ENCODE measurements at places on chromosomes 16 and 17. TPM values are rescaled to one million over a fixed set of nuclear protein-coding genes. Genes with fewer than 3 reads are reported as not detected.

The SCGB1C2 gene
- not detected for polyA plus RNA-seq

The KRT31 gene
- polyA plus RNA-seq, result not detected

DNA sequence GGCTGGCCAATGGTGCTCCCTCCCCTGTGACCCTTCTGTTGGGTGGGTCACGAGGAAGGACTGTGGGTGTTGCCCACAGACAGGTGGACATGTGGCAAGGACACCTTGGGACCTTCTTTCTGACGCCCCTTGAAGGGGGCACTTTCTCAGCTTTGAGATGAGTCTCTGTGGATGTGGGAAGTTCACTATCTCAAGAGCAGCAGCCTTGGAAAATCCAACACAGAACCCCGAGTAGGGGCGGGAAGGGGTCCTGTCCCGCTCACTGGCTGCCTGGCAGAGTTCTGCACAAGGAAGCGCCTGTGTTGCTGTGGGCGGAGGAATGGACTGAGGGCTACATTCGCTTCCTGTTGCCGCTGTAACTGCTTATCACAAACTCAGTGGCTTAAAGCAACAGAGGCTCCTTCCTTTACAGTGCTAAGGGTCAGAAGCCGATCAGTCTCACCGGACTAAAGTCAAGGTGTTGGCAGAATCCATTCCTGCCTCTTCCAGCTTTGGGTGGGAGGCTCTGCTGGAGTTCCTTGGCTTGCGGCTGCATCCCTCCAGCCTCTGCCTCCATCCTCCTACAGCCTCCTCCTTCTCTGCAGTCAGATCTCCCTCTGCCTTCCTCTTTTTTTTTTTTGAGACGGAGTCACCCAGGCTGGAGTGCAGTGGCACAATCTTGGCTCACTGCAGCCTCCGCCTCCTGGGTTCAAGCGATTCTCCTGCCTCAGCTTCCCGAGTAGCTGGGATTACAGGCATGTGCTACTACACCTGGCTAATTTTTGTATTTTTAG, 305.2 kb downstream of the SEC14L1 start:
- DNase-seq, result no peak

- no peak for DNase-seq
Measured at GRCh38 chr17:45776896-45777295, 7.2 kb upstream of the CRHR1 start.

The TBC1D3H gene
- not detected for polyA plus RNA-seq

- DNase-seq, result no peak
Measured at GRCh38 chr16:22763437-22764080, 50.4 kb upstream of the HS3ST2 start.

GRCh38 chr17:77271411-77271810, 130.6 kb downstream of the SEC14L1 start:
- no peak for DNase-seq

GRCh38 chr17:69760562-69760961, 314.5 kb upstream of the KCNJ16 start:
- no peak for DNase-seq

- DNase-seq, result no peak
Measured at GRCh38 chr17:17837380-17837821, 615 bp upstream of the SREBF1 start.

The DRC3 gene
- 18.2 TPM for polyA plus RNA-seq

DNA sequence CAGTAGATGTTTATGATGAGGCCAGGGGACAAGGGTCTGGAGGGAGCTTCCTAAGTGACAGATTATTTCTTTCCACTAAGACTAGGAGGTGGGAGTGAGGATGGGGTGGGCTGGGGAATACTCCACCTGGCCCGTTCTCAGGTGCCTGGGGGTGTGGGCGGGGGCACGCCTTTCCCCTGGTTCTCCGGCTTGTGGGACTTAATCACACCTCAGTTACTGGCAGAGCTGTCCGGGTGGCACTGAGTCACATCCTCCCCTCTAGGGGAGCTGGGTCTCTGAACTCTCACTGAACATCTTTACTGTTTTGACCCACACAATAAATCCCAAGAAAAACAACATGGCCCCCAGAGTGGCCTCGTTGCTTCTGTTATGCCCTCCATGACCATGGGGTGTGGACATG, 332.8 kb downstream of the MAF start:
- no peak for DNase-seq

- no peak for DNase-seq
Measured at GRCh38 chr16:55834049-55834448, 1.2 kb upstream of the CES1 start.

The AIPL1 gene
- polyA plus RNA-seq, result 0.04 TPM

- DNase-seq, result no peak
Measured at GRCh38 chr17:78329263-78330059, 30.4 kb downstream of the SOCS3 start.

- no peak for DNase-seq
Measured at GRCh38 chr16:72810480-72810879, 237.4 kb downstream of the ZFHX3 start.

The TUBG1 gene
- 34.6 TPM for polyA plus RNA-seq

- no peak for DNase-seq
Measured at GRCh38 chr17:40309949-40310510, 1.1 kb downstream of the RARA start.

The ATP1B2 gene
- polyA plus RNA-seq, result 25.5 TPM

DNA sequence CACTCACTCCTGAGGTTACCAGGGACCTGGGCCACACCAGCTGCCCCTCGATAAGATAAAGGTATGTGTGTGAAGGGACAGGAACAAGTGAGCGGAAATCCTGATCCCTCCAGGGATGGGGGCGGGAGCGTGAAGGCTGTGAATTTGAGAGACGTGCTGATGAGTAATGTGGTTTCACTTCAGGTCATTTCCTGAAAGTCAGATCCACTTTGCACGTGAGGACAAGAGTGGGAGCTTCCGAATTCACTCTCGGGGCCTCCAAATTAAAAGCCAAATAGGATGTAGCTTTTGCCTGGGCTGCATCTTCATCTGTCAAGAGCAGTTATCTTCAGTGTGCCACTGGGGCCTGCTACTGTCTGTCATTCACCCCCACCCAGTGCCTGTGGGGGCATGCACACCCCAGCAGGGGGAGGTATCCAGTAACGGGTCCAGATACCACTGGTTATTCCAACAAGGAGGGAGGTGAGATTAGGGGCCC, 87.4 kb upstream of the LHX1 start:
- no peak for DNase-seq

- DNase-seq, result no peak
Measured at GRCh38 chr17:75773808-75774470, 8.9 kb upstream of the GALK1 start.

The SULT1A1 gene
- polyA plus RNA-seq, result 46.9 TPM

DNA sequence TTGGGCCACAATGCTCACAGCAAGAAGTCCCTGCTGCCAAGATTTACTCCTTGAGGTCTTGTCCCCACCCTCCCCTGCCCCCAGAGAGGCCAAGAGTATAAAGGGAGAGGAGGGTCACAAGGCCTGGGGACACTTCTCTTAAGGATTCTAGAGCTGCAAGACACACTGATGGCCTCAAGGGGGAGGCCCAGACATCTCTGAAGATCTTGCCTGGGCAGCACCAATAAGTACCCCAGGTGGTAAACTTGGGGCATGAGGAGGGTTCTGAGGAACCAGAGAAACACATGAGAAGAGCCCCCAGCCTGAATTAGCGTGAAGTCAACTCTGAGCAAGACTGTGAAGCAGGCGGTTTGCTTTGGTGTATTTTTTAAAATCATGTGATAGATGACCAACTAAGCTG, 26.8 kb upstream of the MTMR4 start:
- no peak for DNase-seq

GRCh38 chr16:28923652-28924398, 1.2 kb downstream of the RABEP2 start:
- DNase-seq, result no peak

The PRSS8 gene
- polyA plus RNA-seq, result 149 TPM

The KCTD5 gene
- 25.7 TPM for polyA plus RNA-seq

GRCh38 chr17:36608280-36608679, 6.9 kb downstream of the MRM1 start:
- no peak for DNase-seq

The TAC4 gene
- polyA plus RNA-seq, result 0.33 TPM

DNA sequence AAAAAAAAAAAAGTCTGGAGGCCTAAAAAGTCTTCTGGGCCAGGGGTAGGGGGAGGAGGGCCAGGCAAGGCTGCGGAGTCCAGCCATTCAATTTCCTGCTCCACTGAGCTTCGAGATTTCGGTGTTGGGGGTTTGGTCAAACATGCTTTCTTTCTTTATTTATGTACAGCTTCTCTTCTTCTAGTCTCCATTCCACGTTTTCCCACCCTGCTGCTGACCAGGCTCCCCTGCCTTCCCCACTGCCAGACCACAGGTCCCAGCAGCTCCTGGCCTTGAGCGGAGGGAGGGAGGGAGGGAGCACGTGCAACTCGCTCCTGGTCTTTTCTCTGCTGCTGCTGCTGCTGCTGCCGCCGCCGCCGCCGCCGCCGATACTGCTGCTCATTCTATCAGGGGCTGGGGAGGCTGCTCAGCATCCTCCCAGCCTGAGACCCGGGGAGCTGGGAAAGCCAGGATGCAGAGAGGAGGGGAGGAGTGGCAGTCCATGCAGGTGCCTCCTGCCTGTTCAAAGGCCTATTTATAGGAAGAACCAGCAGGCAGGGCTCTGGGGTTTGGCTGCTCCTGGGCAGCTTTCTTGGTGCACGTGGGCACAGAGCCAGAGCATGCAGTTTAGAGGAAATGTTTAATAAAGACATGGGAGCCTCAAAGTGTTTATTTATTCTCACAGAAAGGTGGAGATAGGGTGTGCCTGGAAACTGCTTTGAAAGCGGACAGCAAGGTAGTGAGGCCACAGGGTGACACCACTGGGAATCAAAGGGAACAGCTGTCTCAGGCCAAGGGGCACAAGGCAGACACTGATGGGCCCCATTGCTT, 23.4 kb upstream of the ZFHX3 start:
- DNase-seq, result no peak

The MFAP4 gene
- 445 TPM for polyA plus RNA-seq

The ANKFN1 gene
- 1.1 TPM for polyA plus RNA-seq

The CHD9NB gene
- 2.0 TPM for polyA plus RNA-seq

- no peak for DNase-seq
Measured at GRCh38 chr17:51035431-51035830, 85.2 kb downstream of the SPAG9 start.

The CMTM1 gene
- 5.3 TPM for polyA plus RNA-seq

The ITGA2B gene
- 6.7 TPM for polyA plus RNA-seq

The CX3CL1 gene
- polyA plus RNA-seq, result 8.9 TPM

The TNFSF12 gene
- 20.1 TPM for polyA plus RNA-seq

DNA sequence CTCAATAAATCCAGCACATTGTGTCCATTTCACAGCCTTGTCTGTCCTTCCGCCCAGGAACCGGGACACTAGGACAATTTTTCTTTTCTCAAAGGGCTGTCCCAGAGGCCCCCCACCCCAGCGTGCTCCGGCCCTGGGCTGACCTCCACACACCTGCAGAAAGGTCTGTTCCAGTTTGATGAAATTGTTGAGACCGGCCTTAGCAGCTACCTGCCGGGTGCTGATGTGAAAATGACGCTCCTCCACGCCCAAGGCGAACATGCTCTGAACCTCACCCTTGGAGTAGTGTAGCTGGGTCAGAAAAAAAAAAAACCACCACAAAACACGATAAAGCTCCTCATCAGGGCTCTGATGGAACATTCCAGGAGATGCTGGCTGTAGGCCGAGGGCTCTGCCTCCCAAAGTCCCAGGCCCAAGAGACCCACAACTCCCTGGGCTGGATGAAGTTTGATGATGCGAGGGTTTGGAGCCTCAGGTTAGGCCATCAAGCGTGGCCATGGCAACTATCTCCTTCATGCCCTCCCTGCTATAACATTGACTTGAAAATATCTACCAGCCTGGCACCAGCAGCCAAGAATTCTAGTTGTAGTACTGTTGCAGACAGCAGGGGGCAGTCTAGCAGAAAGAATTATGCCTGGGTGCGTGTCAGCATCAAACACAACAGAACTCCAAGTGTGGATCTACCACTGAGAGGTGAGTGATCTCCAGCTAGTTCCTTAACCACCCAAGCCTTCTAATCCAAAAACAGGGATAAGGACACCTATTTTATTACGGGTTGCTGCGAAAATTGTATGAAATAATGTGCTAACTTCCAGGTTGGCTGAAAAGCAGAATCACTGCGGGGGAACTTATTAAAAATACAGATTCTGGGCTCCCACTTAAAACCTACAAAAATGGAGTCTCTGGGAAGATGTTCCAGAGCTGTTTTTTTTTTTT, 62.1 kb downstream of the RMI2 start:
- peak; percentile 39 for DNase-seq

GRCh38 chr16:71880176-71880575, 3.8 kb downstream of the ZNF821 start:
- no peak for DNase-seq

DNA sequence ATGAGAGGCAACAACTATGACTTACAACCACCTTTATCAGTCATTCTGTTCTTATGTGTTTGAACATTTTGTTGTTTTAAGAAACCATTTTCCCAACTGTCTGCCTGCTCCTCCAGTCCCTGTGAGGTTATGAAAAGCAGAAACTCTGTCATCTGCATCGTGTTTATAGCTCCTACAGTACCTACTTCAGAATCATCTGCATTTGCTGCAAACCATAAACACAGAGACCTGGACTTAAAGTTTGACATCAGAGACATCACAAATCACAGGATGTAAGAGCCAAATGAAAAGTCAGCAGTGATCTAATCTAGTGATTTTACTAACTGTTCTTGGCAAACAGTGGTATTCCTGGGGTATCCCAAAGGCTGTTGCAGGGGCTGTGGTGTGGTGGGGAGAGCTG, 55.2 kb downstream of the CDH11 start:
- no peak for DNase-seq

DNA sequence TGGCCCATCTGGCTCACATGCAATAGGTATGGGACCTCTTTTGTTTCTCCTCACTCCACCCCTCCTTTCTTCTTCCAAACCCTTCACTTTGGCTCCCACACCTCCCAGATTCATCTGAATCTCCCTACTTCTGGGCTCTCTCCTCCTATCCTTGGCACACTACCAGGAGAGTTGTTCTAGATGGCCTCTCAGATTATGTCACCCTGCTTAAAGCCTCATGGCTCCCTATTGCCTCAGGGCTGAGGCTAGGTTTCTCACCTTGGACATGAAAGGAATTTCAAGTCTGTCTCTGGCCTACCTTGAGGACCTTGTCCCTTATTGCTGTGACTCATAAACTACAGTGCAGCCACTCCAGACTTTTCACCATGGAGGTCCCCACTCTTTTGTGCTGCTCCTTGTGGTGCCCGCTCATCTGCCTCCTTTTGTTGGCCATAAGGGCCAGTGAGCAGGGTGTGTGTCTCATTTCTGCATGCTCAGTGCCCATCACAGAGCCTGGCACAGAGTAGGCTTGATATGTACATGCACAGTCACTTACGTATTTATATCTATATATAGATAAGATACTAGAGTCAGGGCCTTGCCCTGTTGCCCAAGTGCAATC, 1.0 kb upstream of the MFAP4 start:
- no peak for DNase-seq

DNA sequence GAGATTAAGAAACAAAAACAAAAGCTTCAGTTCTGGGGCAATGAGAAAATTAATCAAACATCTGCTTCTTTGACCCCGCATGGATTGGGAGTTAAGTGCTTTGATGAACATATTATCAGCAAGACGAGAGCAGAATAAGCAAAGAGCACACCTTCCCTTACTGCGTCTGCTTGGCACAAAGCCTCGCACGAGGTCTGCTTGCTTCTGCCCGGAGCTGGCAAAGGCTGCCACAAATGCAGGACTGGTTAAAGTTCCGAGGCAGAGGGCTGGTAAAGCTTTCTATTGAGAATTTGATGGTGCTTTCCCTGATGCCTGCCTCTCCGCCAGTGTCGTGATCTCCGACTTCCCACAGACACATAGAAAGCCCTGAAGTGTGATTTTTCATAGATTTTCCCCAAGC, 17.0 kb downstream of the VAT1L start:
- DNase-seq, result no peak

Data from right lung (tissue), 10 donors.